ENCODE measurements at places on chromosomes 13 and 19.

- DNase-seq = no peak
Measured at GRCh38 chr13:111122056-111122455, 6.9 kb downstream of the ARHGEF7 start.

DNA sequence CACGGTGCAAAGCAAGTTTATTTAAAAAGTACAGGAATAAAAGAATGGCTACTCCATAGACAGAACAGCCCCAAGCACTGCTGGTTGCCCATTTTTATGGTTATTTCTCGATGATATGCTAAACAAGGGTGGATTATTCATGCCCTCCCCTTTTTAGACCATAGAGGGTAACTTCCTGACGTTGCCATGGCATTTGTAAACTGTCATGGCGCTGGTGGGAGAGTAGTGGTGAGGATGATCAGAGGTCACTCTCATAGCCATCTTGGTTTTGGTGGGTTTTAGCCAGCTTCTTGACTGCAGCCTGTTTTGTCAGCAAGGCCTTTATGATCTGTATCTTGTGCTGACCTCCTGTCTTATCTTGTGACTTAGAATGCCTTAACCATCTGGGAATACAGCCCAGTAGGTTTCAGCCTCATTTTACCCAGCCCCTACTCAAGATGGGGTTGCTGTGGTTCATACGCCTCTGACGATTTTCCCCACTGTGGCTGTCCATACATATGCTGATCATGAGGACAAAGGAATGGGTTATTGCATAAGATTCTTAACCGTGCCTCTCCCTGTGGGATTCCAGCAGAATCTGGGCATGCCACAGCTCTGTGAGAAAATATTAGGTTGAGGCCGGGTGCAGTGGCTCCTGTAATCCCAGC, 36.9 kb upstream of the ZNF507 start:
- DNase-seq = no peak

GRCh38 chr13:49021953-49022352, 46.2 kb downstream of the FNDC3A start:
- no peak for DNase-seq

DNA sequence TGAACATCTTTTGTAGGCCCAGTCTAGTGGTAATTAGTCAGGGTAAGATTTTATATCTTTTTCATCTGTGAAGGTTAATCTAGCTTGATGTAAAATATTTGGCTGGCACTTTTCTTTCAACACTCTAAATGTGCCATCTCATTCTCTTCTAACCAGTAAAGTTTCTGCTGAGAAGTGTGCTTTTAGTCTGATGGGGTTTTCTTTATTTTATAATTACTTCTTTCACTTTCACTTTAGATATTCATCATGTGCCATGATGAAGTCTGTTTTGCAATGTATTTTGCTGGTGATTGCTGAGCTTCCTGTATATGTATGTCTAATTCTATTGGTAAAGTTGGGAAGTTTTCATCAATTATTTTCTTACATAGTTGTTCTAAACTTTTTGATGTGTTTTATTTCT, 31.9 kb downstream of the ZNF726 start:
- DNase-seq = no peak

GRCh38 chr19:10593820-10594637, 6.9 kb upstream of the AP1M2 start:
- DNase-seq = no peak

DNA sequence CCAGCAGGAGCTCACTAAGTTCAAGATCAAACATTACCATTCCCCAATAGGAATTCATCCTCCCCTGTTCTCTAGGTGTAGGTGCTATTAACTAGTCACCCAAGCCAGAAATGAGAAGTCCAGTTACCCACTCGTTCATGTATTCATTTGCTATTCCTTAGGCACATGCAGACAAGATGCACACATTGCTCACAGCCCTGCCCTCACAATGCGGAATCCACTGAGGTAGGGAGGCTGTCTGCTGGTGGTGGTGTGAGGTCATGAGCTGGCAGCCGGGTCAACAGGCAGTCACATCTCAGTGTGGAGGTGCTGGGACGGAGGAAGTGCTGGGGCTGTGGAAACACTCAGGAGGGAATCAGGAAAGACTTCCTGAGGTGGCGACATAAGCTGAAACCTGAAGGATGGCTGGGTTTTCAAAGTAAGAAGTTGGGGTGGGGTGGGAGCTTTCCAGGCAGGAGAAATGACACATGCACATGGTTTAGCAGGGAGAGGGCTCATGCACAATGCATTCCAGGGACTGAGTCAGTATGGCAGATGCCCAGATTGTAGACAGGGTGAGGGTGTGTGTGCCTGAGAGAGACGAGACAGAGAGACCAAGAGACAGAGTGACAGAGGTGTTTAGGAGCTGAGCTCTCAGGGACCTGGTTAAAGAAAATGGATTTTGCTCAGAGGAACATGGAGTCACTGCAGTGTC, 117.6 kb downstream of the USP12 start:
- no peak for DNase-seq

GRCh38 chr19:39398297-39398864, 7.2 kb downstream of the MED29 start:
- DNase-seq = no peak

GRCh38 chr19:29598036-29598435, 8.0 kb upstream of the POP4 start:
- no peak for DNase-seq

DNA sequence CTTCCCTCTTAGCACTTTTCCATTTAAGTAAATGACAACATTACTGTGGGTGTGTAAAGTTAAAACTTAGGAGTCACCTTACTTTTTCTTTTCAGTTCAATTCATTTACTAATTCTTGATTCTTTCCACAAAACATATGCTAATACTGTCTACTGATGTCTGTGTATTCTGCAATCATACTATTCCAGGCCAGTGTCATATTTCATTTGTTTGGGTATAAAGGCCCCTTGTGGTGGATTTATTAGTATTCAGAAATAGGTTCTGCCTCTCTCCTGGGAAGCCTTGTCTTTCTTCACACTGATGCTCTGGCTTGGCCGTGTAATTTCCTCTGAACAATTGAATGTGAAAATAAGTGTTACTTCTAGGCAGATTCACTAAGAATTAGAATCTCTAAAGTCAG, 621.9 kb upstream of the SPRY2 start:
- no peak for DNase-seq

DNA sequence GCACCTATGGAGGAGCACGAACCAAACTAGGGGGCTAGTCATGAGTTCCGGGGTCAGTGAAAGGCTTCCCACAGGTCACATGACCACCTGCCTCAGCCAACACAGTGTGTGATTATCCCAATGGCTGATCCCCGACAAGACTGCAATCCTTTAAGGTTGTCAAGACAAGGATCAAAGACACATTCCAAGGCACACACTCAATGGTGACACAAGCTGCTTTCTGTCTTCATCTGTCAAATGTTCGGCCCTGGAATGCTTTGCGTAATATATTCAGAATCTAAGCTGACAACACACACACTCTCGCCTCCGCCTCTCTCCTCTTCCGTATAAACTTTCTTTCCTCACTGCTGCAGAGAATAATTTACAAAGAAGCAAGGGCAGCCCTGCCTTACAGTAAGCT, 11.7 kb downstream of the RANBP3 start:
- no peak for DNase-seq

GRCh38 chr13:77406644-77407440, 79.9 kb upstream of the MYCBP2 start:
- DNase-seq = no peak
